ENCODE measurements at places on chromosomes 16 and 17. TPM values are rescaled to one million over a fixed set of nuclear protein-coding genes. Genes with fewer than 3 reads are reported as not detected.

DNA sequence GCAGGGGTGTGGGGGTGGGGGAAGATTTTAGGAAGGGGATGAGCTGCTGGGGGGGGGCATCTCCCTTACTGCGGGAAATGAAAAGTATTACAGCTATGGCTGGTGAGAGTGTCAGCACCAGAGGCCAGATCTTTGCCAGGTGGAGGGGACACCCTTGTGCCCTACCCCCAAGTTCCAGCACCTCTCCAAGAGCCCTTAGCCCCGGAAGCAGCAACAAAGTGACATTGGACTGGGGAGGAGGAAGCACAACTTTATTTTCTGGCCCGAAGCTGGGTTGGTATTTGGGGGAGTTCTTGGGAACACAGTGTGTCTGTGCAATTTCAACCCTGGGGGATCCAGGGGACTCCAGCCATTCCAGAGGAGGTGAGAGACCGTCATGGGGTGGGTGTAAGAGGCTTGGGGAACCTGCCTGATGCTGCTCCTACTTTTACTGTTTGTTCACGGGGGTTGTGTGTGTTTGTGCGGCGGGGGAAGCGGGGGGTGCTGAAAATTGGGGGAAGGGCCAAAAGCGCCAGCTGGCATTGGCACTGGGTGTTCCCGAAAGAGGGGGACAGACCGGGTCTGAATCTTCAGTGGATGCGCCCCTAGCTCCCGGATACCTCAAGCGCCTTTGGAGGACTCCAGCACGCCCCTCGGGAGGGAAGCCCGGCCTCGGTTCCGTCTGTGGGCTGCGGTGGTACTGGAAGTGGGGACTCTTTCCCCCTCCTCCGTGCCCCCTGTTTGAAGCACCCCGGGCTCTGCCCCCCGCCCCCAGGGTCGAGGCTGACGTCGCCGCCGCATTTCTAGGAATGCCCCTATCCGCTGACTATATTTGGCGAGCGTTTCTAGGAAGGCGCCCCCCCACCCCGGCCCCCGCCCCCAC lies 230.3 kb downstream of the MRTFB start:
- no peak for DNase-seq

DNA sequence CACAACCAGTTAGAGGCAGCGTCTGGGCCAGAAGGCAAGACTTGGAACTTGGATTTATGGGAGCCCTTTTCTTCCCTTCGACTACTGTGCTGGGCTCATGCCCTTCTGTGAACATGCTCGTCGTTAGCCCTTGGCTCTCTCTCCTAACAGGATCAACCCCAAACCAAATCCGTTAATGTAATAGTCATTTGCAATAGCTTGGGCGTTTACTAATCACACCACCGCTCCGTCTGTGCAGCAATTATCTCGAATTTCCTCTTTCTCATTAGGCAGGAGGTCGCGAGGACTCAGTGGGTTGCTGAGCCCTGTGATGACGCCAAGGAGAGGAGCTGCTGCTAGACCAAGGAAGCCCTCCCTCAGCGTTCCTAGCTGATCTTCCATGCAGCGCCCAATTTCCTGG lies 114.7 kb downstream of the ENGASE start:
- DNase-seq = no peak

DNA sequence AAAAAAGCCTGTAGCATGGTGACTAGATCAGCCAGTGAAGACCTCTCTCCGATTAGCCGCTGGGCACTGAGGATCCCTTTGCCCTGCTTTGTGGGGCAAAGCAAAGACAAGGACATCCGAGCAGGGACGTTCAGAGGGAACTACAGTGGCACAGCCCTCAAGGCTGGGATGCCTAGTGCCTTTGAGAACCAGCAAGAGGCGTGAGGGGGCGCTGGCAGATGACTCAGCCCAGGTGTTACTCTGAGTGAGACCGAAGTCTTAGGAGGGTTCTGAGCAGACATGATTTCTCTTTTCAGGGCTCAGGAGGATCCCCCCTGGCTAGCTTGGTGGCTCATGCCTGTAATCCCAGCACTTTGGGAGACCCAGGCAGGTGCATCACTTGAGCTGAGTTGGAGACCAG lies 178.6 kb downstream of the CPPED1 start:
- no peak for DNase-seq

GRCh38 chr16:12447556-12447955 lies 356.1 kb downstream of the CPPED1 start:
- no peak for DNase-seq

The CLEC19A gene
- not detected for total RNA-seq

DNA sequence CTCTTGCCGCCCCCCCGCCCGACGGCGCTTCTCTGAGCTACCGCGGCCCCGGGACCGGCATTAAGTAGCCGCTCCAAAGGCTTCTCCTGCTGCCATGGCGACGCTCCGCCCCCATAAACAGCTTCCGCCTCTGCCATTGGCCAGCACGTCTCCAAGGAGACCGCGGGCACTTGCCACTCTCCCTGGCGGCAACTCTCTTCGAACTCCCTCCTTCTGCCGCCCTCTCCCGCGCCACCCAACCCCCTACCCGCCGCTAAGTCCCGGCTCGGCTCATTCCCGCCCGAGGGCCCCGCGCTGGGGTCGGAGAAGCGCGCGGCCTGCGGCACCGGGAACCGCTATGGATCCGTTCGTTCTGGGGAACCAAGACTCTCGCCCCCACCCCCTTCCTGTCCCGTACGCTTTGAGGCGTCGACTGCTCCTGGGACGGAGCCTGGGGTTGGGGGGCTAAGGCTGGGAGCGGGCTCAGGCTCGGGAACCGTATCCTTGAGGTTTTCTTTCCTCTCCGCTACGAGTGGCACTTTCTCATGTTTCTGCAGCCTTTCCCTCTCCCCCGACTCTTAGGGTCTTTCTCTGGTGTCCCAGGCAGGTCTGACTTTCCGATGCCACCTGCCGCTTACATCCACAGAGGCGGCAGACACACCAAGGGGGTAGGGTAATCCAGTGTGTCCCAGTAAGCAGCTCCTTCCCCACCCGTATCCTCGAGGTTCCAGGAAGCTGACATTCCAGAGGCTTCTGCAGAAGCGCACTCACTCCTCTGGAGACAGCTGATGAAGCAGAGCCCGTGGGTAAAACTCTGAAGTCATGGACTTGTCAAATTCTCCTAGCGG lies at the start of gene FOXJ1:
Gene FOXJ1, minus strand, starts transcription at position 34 of the 827 bp plus-strand sequence. CDS start 850 bp downstream, outside the sequence.
- DNase-seq = peak; percentile 83

- DNase-seq = no peak
These were observed 1.3 kb downstream of the GJD3 start for GRCh38 chr17:40363111-40363827.

- DNase-seq = peak; percentile 61
These were observed 46.6 kb upstream of the WSB1 start for GRCh38 chr17:27247071-27247957.

DNA sequence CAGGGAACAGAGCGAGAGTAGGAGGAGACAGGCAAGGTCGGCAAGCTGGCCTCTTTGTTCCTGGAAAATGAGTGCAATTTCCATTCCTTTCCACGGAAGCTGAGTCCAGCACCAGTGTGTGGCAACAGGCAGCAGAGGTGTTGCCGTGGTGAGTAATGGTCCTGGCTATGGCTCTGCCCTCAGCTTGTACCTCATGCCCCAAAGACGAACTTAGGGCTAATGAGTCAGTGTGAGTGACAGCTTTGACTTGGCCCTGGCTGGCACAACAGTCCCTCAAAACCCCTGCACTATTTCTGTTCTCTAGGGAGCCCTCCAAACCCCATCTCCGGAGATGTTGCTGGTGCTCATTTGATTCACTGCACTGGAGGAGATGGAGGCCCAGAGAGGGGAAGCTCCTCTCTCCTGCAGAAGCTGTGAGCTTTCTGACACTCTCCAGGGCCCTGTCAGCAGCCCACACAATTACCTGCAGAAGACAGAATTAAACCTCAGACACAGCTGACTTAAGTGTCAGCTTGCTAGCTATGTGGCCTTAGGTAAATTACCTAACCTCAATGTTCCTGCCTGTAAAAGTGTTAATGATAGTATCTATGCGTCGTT lies 129.9 kb downstream of the TMEM132E start:
- DNase-seq = no peak

The TBC1D28 gene
- total RNA-seq = not detected

The CRYM gene
- total RNA-seq = 147 TPM

GRCh38 chr17:2393174-2393953 lies 7.5 kb downstream of the MNT start:
- peak; percentile 93 for DNase-seq

The C17orf107 gene
- total RNA-seq = 0.80 TPM

The GFAP gene
- total RNA-seq = 4.1 TPM

GRCh38 chr16:68247932-68248331 lies 2.8 kb downstream of the PLA2G15 start:
- no peak for DNase-seq

GRCh38 chr17:48487221-48487620 lies 43.6 kb downstream of the HOXB1 start:
- DNase-seq = no peak

DNA sequence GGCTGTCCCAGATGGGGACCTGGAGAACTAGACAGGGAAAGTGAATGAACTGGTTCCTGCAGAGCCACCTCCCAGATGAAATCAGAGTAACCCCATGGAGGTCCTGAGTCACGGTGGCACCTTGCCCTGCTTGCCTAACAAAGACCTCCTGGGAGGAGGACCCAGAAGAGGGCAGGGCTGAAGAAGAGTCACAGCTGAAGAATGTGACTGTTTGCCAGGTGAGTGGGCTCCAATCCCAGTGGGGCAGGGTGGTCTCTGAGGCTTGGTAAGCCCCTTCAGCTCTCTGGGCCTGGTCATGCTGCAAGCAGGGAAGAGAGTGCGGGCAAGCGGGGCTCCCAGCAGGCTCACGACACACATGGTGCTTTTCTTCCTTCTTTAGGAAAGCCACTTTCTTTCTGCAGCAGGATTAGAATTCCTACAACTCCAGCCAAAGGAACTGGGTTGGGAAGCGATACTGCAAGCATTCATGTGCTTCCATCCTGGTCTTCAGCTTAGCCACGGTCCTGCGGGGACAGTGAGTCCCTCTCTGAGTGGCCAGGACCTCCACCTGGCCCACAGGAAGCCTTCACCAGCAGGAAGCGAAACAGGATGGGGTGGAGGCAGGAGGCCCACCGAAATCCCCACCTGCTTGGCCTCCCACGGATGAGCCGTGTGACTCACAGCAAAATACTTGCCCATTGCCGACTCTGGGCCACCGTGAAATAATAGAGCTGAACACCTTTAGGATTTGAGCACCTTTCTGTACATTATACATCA lies 4.3 kb downstream of the C16orf74 start:
- DNase-seq = no peak

The ZSCAN10 gene
- total RNA-seq = not detected

GRCh38 chr17:39200957-39201510 lies 951 bp downstream of the RPL19 start:
- DNase-seq = no peak

The MEIOC gene
- not detected for total RNA-seq

GRCh38 chr17:63652106-63652505 lies 29.9 kb downstream of the MAP3K3 start:
- no peak for DNase-seq

DNA sequence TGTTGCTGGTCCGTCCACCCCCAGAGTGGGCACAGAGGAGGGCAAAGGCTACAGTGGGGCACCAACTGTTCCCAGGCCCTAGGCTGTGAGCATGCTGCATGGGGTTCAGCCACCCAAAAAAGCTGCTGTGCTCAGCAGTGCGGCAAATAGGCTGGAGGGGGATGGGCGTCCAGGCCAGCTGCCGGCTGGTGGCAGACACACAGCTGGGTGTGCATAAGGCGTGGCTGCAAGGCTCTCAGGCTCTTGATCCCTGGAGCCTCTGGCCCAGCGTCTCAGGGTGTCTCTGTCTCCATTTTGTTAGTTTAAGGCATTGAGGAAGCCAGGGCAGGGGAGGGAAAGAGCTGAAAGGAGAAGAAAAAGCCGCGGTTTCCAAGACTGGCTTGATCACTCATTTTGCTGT lies 8.8 kb downstream of the RPL19 start:
- DNase-seq = no peak

- DNase-seq = no peak
These were observed 45.2 kb downstream of the RND2 start for GRCh38 chr17:43070257-43070656.

DNA sequence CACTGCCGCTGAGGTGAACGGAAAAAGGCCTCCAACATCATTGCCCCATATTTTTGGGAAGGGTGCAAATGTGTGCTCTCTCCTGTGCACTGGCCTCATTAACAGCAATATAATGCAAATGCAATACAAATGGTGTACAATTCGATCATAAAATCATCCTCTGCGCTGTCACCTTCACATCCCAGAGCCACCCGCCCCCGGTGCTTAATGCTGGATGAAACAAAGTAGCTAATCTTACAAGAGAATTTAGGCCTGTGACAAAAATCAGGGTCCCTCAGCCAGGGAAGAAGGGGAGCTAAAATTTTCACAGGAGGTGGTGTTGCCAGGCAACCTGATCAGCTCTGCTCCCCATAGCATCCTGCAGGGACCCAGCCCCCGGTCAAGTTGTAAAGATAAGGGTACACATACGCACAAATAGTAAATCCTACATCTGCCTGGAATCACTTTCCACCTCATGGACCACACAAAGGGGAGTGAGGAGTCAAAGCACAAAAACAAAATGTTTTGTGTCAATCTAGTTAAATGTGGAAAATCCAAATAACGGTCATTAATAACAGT lies 3.0 kb downstream of the TBC1D16 start:
- DNase-seq = no peak

- peak; percentile 59 for DNase-seq
These were observed 101.6 kb downstream of the RAB11FIP4 start for GRCh38 chr17:31492880-31493655.

GRCh38 chr17:40084477-40084876 lies 15.9 kb downstream of the NR1D1 start:
- no peak for DNase-seq

- peak; percentile 66 for DNase-seq
These were observed 59.1 kb downstream of the TIMM22 start for GRCh38 chr17:1055751-1056645.

DNA sequence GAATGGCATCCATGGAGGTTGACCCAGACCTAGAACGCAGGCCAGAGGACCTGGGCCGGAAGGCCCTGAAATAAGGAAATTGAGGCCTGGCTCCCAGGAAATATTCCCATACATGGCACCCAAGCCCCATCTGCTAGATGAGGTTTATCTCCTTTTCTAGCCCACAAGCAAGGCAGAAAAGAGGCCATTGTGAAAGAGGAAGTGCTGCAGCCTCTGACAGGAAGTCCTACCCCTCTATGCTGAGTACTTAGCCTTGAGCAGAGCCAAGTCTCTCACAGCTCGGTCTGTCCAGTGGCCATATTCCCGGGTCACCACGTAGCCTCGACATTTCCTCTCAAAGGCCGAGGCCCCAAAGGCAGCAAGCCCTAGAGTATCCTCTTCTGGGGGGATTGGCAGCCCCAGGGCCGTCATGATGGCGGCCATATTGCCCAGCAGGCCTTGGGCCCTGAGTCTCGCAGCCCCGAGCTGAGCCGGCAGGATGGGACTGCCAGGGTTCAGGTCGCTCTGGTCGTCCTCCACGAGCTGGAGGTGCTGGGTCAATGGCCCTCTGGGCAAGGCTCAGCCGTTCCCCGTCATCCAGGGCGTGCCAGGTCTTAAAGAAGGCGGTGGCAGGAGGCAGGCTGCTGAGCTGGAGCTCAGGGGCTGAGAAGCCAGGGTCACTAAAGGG lies 7.8 kb downstream of the CTF1 start:
- DNase-seq = no peak
